ENCODE measurements at places on chromosomes 3 and 15.

- DNase-seq = no peak
Observed at GRCh38 chr3:187567021-187567420, 103.2 kb downstream of the SST start.

DNA sequence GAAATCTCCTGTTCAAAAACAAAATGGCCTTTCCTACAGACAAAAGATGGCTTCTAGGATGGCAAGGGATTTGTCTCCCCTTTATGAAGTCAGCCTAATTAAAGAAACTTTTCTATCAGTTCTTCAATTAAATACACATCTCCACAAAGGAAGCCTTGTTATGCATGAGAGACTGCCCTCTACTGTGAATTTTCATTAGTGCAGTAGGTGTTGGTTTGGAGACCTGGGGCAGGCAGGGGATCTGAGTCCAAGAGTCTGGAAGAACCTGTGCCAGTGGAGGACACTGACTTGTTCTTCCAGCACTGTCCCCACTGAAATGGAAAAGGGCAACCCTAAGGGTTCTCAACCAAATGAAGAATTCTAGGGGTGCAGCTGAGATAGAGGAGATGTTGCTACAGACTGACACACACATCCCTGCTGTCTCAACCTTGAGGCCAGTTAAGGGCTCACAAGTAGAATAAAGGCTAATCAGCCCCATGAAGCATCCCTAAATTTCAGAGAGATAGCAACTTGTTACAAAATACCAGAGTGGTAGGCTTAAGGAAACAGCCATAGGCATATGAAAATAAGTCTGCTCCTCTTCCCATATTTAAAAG is 174.0 kb upstream of the PRICKLE2 start:
- DNase-seq = no peak

DNA sequence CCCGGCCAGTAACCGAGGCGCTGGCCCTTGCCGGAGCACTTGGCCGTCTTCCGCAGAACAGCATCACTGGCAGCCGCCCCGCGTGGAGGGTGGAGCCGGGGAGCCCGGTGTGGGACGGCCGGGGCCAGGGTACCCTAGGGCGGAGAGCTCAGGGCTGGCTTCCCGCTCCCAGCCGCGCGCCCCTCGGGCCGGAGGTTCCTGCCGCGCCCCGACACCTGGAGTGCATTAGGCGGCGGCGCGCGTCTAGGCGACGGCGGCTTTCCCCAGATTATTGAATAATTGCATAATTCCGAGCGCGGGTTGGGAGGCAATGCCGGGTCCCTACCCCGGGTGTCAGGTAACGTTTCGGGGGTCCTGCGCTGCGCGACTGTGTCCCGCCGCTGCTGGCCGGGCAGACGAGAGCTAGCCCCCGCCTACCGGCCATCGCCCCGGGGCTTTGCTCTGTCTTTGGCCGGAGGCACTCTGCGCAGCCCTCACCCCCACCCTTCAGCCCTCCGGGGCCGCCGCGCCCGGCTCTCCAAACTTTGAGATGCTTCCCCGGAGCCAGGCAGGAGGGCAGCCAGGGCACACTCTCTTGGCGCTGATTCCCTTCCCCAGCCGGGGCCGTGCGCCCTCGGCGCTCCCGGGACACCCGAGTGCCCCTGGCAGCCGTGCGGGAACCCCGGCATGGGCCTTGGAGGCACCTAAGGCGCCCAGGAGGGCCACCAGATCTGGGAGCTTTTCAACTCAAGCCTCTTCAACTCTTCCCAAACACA is 749 bp downstream of the ITGA11 start:
- no peak for DNase-seq

- DNase-seq = no peak
Observed at GRCh38 chr3:119613201-119613600, 15.5 kb downstream of the PLA1A start.

GRCh38 chr3:5294356-5294755 is 106.8 kb downstream of the EDEM1 start:
- no peak for DNase-seq

DNA sequence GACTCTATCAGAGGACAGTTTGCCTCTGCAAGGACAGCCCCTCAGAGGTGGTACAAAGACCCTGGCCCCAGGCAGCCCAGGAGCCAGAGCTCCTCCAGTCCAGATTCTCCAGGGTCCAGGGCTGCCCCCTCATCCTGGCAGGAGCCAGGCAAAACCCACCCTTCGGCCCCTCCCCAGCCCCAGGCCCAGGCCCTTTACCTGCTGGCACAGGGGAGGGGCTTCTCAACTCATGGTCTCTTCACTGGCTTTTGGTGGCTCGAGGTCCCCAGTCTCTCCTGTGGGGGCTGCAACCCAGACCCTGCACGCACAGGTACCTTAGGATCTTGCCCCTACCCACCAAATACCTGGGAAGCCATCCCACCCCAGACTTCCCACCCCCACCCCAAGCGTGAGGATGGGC is 8.5 kb downstream of the NEIL1 start:
- no peak for DNase-seq

DNA sequence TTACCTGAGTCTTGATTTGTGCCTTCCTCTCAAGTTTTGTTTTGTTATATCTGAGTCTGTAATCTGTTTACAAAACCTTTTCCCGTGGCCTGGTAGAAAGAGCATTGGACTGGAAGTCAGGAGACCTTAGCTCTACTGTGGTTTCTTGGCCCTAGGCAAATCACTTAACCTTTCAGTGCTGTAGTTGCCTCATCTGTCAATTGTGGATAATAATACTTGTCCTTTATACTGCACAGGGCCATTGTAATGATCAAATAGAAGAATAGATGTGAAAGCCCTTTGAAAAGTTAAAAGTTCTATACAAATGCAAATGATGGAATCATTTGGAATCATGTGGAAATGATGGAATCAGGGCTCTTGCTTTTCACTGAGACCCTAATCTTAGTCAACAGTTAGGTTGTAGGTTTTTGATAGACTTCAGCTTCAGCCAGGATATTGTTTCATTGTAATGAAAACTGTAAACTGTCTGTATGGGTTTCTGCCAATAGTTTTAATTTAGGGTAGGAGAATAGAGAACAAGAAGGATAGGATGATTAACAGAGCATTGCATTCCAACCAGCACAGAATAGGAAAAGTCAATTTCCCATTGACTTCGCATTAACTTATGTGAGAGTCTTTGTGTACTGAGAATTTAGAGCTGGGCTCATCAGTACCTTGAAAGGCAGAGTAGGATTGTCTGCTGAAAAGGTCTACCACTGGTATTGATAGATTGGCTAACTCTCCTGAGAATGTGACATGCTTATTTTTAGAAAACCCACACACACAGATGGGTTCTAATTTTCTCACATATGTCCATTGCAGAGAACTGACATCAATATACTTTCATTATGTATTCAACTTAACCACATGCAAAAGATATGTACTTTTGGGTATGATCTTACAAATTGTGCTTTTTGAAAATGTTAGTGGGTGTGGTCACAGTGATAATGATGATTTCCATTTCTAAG is 21.8 kb downstream of the MAP2K5 start:
- DNase-seq = no peak

DNA sequence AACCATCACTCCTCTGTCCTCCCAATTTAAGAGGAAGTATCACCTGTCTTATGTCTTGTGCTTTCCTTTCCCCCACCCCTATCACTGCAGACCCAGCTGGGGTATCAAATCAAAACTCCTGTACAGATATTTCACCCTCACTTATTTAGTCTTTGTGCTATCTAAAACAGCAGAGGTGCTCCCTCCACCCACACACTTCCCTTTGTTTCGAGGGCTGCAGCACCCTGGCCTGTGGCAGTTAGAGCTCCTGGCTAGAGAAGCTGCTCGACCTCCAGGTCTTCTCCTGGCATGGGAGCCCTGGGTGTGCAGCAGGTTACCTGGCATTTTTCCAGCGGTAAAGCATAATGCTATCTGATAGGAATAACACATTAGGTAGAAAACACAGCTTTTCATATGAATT is 181.4 kb upstream of the BCL6 start:
- DNase-seq = no peak

- DNase-seq = no peak
Observed at GRCh38 chr3:109572301-109572700, 235.0 kb upstream of the DPPA4 start.

Data from stimulated activated CD8-positive, alpha-beta memory T cell treated with anti-CD3 and anti-CD28 coated beads, Interleukin-7, amount 100 ng/mL, for 24 hours (primary cell).